Activated CD4-positive, alpha-beta memory T cell treated with anti-CD3 and anti-CD28 coated beads, Interleukin-2, amount 10 ng/mL, durations not matched to agents 7 days and 5 days (primary cell): ENCODE measurements at places on chromosomes 3 and 15.

DNA sequence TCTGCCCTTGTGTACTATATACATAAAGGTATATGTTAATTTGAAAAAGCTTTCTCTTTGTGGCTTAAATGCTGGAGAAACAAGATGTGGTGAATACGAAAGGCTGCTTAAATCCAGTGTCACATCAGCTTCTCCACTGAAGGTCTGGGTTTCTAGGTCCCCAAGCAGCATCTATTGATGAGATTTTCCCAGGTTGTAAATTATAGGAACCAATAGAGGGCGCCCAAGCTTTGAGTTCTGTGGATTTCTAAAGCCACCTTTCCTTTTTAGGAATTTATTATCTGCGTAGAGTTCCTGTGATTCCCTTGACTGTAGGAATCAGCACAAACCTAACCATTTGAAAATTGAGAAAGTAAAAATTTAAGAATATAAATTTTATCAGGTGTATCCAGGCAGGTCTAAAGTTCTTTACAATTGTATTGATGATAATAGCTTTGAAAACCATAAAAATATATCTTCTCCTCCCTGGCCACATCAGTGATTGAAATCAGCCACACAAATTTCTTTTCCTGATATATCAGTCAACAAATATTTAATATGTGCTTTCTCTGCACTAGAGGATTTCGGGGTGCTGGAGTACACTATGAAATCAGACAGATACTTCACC is 88.3 kb upstream of the ADAMTSL3 start:
- DNase-seq, result no peak
- peaks cover 2% of the 10 kb centered on the region for H3K27me3 ChIP-seq
- no peaks in the 10 kb centered on the region for H3K4me1 ChIP-seq
- no peaks in the 10 kb centered on the region for H3K36me3 ChIP-seq

- peaks cover 2% of the 10 kb centered on the region for H3K4me1 ChIP-seq
- no peaks in the 10 kb centered on the region for H3K27me3 ChIP-seq
- H3K36me3 ChIP-seq, result no peaks in the 10 kb centered on the region
- no peak overlapping the region for H3K27ac ChIP-seq
- DNase-seq, result no peak
- no peak overlapping the region for H3K4me3 ChIP-seq
These were observed 213.0 kb downstream of the NECTIN3 start for GRCh38 chr3:111284503-111285183.

GRCh38 chr3:49937090-49937489 is 2.9 kb upstream of the RBM6 start:
- no peak overlapping the region for H3K4me3 ChIP-seq
- H3K4me1 ChIP-seq, result peaks cover 19% of the 10 kb centered on the region
- no peak for DNase-seq

- H3K4me3 ChIP-seq, result no peak overlapping the region
- H3K27me3 ChIP-seq, result no peaks in the 10 kb centered on the region
- no peak for DNase-seq
- no peaks in the 10 kb centered on the region for H3K4me1 ChIP-seq
- no peaks in the 10 kb centered on the region for H3K36me3 ChIP-seq
These were observed 235.3 kb downstream of the CDIN1 start for GRCh38 chr15:36814708-36815107.

GRCh38 chr3:61669668-61670299 is 108.4 kb downstream of the PTPRG start:
- H3K4me3 ChIP-seq, result no peak overlapping the region
- H3K36me3 ChIP-seq, result no peaks in the 10 kb centered on the region
- H3K27ac ChIP-seq, result no peak overlapping the region

- H3K27me3 ChIP-seq, result no peaks in the 10 kb centered on the region
- H3K27ac ChIP-seq, result no peak overlapping the region
- no peak overlapping the region for H3K4me3 ChIP-seq
These were observed 500.4 kb downstream of the ZBBX start for GRCh38 chr3:166879661-166880060.

DNA sequence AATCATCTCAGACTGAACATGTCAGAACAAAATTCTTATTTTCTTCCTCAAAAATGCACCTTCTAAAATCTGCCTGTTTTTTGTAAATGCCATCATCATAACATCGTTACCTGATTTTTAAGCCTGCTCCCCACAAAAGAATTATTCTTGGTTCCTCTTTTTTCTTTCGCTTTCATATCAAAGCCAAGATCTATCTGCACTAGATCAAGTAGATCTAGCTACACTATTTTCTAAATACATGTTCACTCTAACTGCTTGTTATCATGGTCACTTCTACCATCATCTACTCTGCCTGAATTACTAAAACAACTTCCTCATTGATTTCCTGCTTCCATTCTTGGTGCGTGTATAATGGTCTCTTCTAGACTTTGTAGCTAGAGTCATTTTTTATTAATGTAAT is 217.7 kb downstream of the ARPP21 start:
- no peak for DNase-seq
- H3K27me3 ChIP-seq, result no peaks in the 10 kb centered on the region
- no peaks in the 10 kb centered on the region for H3K4me1 ChIP-seq
- no peak overlapping the region for H3K27ac ChIP-seq

DNA sequence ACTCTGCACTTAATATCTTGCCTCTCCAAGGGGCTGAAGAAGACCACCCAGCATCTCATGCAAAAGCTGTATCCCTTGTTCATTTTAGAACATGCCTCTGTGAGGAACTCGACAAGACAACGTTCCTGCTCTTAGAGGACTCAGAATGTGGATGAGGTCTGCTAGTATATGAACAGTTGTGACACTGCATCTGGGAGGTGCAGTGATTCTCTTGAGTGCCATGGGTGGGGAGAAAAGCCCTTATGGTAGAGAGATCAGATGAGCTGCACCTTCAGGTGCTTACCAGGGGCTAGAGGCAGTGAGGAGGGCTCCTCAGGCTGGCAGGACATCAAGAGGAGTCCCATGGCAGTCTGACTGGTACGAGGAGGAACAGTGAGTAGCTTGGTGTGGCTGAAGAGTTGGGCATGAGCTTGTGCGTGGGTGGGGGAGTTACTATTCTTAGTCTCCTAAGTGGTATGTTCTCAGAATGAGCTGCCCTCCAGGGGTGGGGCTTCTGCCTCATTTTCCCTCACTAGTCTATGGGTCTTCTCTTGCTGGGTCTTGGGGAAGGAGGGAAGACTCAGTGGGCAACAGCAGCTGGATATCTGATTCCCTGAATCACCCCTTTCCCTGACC is 56.7 kb upstream of the ATP2B2 start:
- H3K4me3 ChIP-seq, result no peak overlapping the region
- H3K27ac ChIP-seq, result no peak overlapping the region
- no peaks in the 10 kb centered on the region for H3K36me3 ChIP-seq
- H3K4me1 ChIP-seq, result peaks cover 7% of the 10 kb centered on the region
- no peak for DNase-seq
- H3K27me3 ChIP-seq, result peaks cover 45% of the 10 kb centered on the region

DNA sequence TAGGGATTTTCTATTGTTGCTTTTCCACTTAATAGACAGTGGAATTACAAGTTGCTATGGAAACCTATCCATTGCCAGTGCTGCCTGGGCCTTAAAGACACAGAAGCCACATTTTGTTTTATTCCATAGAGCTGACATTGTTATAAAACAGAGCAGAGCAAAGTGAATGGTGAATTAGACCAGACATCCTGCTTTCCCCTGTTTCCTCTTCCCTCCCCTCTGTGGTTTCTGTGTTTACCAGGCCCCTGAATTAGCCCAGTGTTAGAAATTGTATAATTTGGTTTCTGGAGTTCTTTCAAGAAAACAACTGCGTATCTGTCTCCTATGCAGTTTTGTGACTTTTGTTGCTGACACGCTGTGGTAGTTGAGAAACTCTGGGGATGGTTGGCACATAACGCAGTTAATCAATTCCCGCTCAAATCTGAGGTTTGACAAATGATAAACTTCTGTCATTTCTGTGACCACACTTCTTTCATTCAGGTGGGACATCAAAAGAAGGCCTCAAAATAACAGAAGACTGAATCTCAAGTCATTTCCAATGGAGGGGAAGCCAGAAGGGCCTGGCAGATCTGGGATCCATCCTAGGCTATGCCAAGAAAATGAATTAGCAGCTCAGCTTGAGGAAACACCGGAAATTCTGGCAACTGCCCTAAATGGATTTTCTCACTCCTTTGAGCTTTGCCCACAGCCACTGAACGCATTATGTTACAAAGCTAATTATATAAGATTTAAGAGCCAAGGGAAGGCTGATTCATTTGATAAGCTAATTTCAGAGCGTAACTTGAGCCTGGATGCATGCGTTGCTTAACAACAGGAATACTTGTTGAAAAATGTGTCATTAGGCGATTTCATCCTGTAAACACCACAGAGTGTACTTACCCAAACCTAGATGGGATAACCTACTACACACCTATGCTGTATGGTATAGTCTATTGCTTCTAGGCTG is 46.9 kb downstream of the NR1D2 start:
- no peaks in the 10 kb centered on the region for H3K4me1 ChIP-seq
- H3K4me3 ChIP-seq, result no peak overlapping the region
- no peak overlapping the region for H3K27ac ChIP-seq
- DNase-seq, result no peak
- H3K27me3 ChIP-seq, result no peaks in the 10 kb centered on the region
- no peaks in the 10 kb centered on the region for H3K36me3 ChIP-seq

DNA sequence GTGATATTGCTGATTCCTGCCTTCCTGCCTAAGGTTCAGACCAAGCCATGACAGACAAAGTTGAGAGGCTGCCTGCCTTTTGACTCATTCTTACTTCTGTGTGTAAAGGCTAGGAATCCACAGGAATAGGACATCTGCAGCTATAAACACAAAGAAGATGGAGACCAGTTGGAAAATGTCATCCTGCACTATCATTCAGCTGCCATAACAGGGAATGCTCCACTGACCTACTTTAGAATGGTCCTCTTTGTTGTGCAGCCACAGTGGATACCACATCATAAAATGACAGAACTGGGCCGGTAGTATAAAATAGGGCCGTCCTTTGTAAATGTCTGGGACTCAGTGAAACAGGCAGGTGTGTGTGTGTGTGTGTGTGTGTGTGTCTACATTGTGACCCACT is 75.1 kb downstream of the STAC start:
- H3K4me3 ChIP-seq, result no peak overlapping the region
- no peaks in the 10 kb centered on the region for H3K36me3 ChIP-seq
- no peak for DNase-seq
- no peak overlapping the region for H3K27ac ChIP-seq

DNA sequence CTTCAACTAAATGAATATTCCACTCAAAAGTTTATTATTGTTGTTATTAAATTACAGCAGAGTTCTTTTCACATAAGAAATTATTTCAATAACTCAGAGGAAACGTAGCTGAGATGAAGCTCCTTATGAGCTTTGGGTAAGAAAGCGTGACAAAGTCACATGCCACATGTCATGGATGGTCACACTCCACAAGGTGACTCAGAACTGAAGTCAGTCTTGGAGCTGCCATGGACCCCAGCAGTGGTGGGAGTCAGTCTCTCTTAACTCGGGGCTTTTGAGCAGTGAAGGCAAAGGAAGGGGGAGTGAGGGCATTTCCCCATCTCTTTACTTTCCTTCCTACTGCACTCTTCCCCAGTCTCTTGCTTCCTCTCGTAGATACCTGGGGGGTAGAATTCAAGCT is 87.5 kb upstream of the FAM3D start:
- no peak for DNase-seq
- no peak overlapping the region for H3K4me3 ChIP-seq
- no peaks in the 10 kb centered on the region for H3K4me1 ChIP-seq
- H3K27me3 ChIP-seq, result peaks cover 1% of the 10 kb centered on the region

GRCh38 chr3:52119826-52120225 is 34.4 kb downstream of the POC1A start:
- no peaks in the 10 kb centered on the region for H3K27me3 ChIP-seq
- H3K4me1 ChIP-seq, result peaks cover 15% of the 10 kb centered on the region
- peaks cover 19% of the 10 kb centered on the region for H3K36me3 ChIP-seq
- H3K4me3 ChIP-seq, result no peak overlapping the region

- no peaks in the 10 kb centered on the region for H3K27me3 ChIP-seq
- H3K4me3 ChIP-seq, result no peak overlapping the region
- peaks cover 11% of the 10 kb centered on the region for H3K36me3 ChIP-seq
- DNase-seq, result no peak
These were observed 28.1 kb downstream of the NKIRAS1 start for GRCh38 chr3:23888617-23889228.

DNA sequence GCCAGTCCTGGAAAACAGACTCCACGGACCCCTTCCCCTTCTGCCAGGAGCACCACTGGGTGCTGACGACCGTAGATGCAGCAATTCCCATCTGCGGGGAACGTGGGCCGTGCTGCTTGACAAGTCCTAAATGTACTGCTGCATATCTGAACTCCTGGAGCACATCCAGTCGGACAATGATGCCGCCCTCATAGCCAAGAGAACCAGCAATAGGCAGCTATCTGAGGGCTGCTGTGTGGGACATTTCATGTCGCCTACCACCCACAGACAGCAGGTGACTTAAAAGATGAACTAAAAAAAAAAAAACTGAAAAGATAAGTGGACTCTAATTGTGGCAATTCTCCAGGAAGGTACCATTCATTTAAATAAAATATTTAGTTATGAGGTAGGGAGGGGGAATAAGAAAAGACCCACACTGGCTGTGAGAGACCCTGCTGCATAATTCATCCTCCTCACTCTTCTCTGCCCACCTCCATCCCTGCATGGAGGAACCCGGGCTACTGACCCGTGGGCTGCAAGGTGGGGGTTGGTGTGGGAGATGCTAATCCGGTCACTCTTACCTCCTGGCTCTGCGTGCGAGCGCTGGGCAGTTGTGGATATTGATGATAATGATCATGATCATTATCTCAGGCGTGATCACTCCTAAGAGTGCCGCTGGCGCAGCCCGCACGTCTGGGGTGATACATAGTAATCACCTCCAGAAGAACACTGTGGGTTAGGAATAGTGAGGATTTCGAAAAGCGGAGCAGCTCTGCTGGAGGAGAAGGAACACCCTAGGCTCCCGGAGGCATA is 28.3 kb downstream of the ALS2CL start:
- H3K4me1 ChIP-seq, result no peaks in the 10 kb centered on the region
- DNase-seq, result no peak
- peaks cover 2% of the 10 kb centered on the region for H3K27me3 ChIP-seq

- no peak overlapping the region for H3K4me3 ChIP-seq
- peaks cover 50% of the 10 kb centered on the region for H3K4me1 ChIP-seq
- no peak overlapping the region for H3K27ac ChIP-seq
These were observed 4.2 kb downstream of the VPS33B start for GRCh38 chr15:91018158-91018557.

DNA sequence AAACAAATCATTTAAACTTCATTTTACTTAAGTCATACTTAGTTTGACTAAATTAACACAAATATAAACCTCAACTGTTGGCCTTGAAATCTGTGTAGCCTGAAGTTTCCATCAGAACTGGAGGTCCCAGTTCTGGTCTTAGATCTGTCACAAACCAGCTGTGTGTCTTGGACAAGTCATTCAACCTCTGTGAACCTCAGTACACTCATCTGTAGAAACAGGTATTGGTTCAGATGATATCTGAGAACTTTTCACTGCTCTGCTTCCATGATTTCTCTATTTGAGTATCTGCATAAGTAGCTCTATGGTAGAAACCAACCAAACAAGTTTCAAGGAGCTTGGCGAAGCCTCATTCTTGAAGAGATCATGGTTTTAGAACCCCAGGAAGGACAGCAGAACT is 60.4 kb upstream of the SLC2A2 start:
- DNase-seq, result no peak
- no peak overlapping the region for H3K4me3 ChIP-seq
- H3K27ac ChIP-seq, result no peak overlapping the region
- peaks cover 6% of the 10 kb centered on the region for H3K4me1 ChIP-seq

- no peak overlapping the region for H3K27ac ChIP-seq
- peaks cover 10% of the 10 kb centered on the region for H3K4me1 ChIP-seq
- H3K4me3 ChIP-seq, result no peak overlapping the region
- peaks cover 4% of the 10 kb centered on the region for H3K36me3 ChIP-seq
These were observed 22.2 kb downstream of the SSR3 start for GRCh38 chr3:156532730-156533129.

GRCh38 chr3:56885879-56886278 is 84.1 kb upstream of the ARHGEF3 start:
- H3K27me3 ChIP-seq, result no peaks in the 10 kb centered on the region
- no peak for DNase-seq
- no peak overlapping the region for H3K4me3 ChIP-seq
- peak overlapping the region; percentile 49 for H3K27ac ChIP-seq
- peaks cover 43% of the 10 kb centered on the region for H3K36me3 ChIP-seq
